Occipital lobe (tissue), 3 donors: ENCODE measurements at places on chromosomes 5 and 9.

DNA sequence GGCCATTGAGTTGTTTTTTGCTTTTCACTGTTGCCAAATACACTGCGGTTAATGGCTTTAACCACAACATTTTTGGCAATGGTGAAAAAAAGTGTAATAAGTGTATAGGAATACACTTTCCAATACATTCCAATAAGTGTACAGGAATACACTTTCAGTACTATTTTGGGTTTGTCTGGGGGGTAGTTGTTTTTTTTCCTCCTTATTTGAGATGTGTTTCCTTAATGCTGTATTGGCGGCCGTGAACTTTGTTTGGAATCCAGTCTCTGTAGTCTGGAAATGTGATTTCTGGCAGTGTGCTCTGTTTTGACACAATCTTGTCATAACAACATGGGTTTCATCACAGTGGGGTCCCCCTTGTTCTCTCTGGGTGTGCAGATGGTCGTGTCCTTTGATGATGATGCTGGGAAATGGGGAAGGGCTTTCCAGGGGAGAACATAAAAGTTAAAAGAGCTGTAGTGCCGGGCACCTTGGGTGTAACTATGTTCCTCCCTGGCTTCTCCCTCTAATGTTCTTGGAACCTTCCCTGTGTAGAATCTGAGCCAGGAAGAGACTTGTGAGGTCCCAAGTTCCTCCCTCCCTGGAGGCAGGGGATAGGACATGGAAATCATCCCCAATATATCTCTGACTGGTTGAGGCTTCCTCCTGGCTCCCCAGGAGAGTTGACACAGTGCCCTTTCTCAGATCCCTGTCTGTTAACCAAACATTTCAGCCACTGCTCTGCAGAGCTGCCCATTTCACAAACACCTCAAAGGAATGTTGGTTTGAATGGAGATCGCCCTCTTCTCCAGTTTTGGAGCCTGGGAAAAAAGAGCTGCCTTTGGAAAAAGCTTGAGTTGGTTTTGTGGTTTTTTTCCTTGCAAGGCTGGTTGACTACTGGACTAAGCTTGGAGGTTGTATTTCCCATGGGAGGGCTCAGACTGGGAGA lies 44.8 kb downstream of the RCL1 start:
- DNase-seq: no peak

DNA sequence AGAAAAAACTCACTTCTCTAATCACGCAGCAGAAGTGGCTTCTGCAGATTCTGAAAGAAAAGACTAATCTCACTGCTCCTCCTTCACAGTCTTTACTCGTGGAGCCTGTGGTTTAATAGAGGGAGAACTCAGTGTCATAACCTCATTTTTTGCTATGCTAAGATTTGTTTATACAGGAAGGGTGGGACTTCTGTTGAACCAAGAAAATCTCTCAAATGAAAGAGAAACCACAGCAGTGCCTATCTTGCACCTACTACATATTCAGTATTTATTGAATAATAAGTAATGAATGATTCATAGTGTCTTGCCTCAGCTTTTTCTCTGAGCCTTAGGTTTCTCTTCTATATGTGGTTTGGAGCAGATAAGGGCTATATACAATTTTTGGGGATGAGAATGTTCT lies 136.1 kb upstream of the DMAC1 start:
- no peak for DNase-seq

- DNase-seq: no peak
These were observed 12.4 kb downstream of the CEL start for GRCh38 chr9:133074111-133074651.

DNA sequence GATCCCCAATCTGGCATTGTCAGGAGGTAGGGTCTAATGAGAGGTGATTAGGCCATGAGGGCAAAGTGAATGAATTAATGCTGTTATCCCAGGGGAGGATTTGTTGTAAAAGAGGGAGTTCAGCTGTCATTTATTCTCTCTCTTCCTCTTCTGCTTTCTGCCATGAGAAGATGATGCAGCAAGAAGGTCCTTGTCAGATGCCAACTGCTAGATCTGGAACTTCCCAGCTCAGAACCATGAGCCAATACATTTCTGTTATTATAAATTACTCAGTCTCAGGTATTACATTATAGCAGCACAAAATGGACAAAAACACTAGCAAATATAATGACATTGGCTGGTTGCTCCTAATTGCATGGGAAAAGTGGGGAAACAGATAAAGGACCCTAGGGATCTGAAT lies 15.6 kb upstream of the BICD2 start:
- DNase-seq: no peak

- DNase-seq: no peak
These were observed 312.6 kb downstream of the MCTP1 start for GRCh38 chr5:94972268-94972667.

DNA sequence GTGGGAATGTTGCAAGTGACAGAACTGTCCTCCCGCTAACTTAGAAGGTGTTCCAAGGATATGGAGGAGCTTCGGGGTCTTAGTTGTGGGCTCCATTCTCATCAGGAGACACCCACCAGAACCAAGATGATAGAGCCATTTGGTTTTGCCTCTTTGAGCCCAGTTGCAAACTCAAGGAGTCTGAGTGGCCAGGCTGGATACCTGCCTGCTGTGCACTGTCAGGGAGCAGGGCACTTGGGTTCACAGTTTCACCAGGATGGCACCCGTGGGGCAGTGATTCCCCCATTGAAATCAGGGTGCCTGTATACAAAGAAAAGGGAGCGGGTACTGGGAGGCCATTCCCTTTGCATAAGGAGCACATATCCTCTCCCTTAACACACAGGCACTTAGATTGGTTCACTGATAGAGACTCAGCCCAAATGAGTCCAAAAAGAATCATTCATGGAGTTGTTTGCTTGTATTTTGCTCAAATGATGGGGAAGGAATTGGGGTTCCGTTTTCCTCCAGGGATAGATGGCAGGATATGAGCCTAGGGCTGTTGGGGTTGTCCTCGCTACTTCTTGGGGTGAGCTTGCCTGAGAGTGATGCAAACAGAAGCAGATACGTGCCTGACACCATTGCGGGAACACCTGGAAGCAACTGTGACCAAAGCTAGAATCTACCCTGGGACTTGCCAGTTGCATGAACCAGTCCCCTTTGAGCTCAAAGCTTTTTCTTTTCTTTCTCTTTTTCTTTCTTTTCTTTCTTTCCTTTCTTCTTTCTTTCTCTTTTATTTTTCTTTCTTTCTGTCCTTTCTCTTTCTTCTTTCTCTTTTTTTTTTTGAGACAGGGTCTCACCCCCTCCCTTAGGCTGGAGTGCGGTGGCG lies 1.3 kb upstream of the PRR7 start:
- DNase-seq: no peak

- DNase-seq: no peak
These were observed 151.6 kb downstream of the SYK start for GRCh38 chr9:90953200-90953599.

DNA sequence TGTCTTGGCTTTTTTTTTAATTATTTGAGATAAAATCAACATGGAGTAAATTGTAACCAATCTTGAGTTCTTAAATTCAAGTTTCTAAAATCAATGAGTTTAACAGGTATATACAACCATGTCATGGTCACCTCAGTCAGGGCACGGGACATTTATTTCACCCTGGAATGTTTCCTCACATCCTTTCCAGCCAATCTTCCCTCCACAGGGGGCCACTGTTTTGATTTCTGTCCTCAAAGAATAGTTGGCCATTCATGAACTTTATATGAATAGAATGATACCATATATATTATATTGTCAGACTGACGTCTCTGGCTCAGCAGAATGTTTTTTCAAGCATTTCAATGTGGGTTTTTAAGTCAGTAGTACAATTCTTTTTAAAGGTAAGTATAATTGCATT lies 806 bp downstream of the ZNF474 start:
- DNase-seq: no peak

GRCh38 chr5:173735184-173735583 lies 118.7 kb upstream of the BOD1 start:
- no peak for DNase-seq

GRCh38 chr5:16727755-16728325 lies 111.0 kb upstream of the RETREG1 start:
- no peak for DNase-seq

- no peak for DNase-seq
These were observed 11.3 kb downstream of the SLC23A1 start for GRCh38 chr5:139371482-139372435.

- no peak for DNase-seq
These were observed 20.9 kb upstream of the TNIP1 start for GRCh38 chr5:151101746-151102145.

GRCh38 chr5:160926428-160926827 lies 74.4 kb upstream of the ATP10B start:
- no peak for DNase-seq

GRCh38 chr9:121963528-121963995 lies 129.5 kb downstream of the TTLL11 start:
- DNase-seq: no peak

DNA sequence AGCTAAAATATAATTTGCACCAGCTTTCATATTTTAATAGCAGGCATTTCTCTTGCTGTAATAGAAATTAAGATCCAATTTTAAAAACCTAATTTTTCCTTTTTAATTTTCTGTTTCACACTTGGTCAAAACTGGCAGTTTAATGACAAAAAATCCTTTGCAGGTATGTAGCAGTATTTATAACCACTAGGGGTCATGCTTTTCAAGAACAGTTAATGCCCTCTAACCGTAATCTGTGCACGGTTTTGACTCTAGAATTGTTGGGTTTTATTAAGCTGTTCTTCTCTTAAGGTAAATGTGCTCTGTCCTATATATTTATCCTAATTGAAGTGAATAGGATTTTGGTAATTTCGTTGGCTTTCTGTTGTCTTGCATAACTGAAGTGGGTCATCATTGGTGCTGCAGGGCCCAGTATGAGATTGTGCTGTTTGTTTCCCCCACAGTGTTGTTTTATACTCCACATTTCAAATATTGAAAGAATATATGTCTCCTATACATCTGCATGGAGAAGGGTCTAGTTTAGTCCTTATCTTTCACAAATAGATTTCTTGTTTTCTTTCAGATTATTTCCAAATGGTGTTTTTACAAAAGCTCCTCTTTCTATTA lies 107.4 kb downstream of the SCAMP1 start:
- no peak for DNase-seq

GRCh38 chr5:82522897-82523296 lies 244.7 kb upstream of the RPS23 start:
- no peak for DNase-seq

- no peak for DNase-seq
These were observed 133.3 kb upstream of the SMARCA2 start for GRCh38 chr9:1881708-1882295.

DNA sequence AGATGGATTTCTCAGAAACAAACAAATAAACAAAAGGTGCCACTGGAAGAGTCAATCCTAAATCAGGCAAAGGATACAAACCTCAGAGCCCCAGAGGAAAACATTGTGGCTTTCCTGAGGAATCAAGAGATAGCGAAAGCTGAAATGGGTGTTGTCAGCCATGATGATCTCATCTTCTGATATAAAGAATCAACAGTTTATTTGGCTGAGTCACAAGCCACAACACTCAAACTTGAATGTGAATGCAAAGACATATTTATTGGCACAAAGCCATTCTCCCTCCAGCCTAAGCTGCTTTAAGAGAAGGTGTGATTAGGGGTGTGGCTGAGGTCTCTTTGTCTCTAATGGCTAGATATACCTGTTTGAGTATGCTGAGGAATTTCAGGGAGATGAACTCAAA lies 73.3 kb upstream of the NREP start:
- DNase-seq: no peak

- no peak for DNase-seq
These were observed 44.5 kb downstream of the INSYN2B start for GRCh38 chr5:169935762-169936161.

DNA sequence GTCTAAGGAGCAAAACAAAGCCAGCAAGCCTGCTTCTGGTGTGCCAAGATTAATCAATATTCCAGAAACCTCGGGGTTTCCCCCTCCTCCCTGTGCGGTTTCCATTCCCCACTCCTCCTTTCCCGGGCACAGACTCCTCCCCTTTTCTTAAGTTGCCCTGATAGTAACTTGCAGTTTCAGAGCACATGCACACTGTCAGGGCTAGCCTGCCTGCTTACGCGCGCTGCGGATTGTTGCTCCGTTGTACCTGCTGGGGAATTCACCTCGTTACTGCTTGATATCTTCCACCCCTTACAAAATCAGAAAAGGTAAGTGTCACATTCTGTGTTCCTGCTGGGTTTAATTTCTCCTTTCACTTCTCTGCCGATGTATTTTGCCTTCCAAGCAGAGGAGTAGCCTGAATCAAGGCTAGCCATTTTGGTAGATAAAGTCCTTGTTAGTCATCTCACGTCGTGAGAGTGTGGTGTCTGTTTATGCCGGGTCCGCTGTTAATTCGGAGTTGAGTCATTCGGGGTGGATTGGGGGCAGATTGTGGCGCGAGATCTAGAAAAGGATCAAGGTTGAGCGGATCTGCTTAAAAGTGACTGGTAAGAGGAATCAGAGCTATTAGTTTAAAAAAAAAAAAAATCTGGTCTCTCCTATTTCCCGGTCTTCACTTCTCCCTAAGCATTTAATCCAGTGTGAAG lies at the start of gene SLC1A3:
TSS of gene SLC1A3 (plus strand) at position 179 of the 686 bp plus-strand sequence. CDS start 1,818 bp downstream, outside the sequence.
- peak; percentile 42 for DNase-seq

DNA sequence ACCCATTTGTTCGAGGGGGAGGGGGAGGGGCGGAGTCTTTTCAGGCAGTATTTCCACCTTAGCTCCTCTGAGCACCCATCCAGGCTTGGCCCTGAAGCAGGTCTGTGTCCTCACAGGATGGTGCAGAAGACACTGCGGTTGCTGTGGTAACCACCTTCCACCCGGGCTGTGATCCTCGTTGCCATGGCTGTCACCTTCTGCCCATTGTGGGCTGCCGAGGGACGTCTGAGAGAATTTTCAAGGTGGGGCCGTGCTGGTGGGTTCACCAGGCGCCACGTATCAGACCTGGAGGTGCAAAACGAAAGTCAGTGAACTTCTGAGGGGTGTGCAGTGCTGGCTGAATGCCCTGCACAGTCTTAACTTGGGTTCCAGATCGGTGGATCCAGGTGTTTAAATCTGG lies 26.7 kb downstream of the POLR1E start:
- DNase-seq: no peak

- no peak for DNase-seq
These were observed 76.5 kb downstream of the KCTD16 start for GRCh38 chr5:144247131-144247530.

DNA sequence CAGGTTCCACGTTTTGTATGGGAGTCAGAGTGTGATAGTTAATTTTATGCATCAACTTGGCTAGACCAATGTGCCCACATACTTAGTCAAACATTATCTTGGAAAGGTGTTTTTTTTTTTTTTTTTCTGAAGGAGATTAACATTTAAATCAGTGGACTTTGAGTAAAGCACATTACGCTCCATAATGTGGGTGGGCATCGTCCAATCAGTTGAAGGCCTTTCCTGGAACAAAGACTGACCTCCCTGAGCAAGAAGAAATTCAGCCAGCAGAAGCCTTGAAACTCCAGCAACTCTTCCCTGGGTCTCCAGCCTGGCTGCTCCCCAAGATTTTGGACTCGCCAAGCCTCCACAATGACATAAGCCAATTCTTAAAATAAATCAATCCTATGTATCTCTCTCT lies 711.4 kb downstream of the MTRR start:
- no peak for DNase-seq

DNA sequence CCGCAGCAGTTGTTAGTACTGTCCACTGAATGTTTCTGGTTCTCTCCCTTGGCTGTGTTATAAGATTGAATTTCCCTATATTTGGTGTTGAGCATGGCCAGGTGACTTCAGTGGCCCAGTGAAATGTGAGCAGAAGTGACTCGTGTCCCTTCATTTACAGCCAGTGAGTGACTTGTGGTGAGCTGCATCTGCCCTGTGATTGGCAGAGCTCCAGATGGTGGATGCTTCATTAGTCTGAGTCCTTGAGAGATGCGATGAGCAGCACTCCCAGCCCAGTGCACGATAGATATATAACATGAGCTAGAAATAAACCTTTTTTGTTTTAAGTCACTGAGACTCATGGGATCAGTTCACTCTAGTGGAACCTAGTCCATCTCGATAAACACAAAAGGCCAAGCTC lies 19.3 kb downstream of the PCSK5 start:
- no peak for DNase-seq

- DNase-seq: peak; percentile 55
These were observed 1.7 kb upstream of the SLIT3 start for GRCh38 chr5:169302491-169303118.
